Activated CD8-positive, alpha-beta memory T cell treated with anti-CD3 and anti-CD28 coated beads for 4 hours (primary cell): ENCODE measurements at places on chromosomes 4 and X.

- DNase-seq: no peak
Measured at GRCh38 chr4:122776916-122777315, 44.4 kb downstream of the BBS12 start.

- DNase-seq: no peak
Measured at GRCh38 chrX:16658284-16658683, 8.3 kb downstream of the S100G start.

GRCh38 chr4:86946868-86947500, 12.2 kb downstream of the AFF1 start:
- no peak for DNase-seq

- DNase-seq: no peak
Measured at GRCh38 chr4:154466336-154466735, 25.3 kb downstream of the DCHS2 start.

GRCh38 chr4:77264826-77265225, 107.8 kb downstream of the CCNG2 start:
- no peak for DNase-seq

GRCh38 chr4:16056681-16057385, 27.0 kb downstream of the PROM1 start:
- DNase-seq: no peak
